Astrocyte of the spinal cord (primary cell): ENCODE measurements at places on chromosomes 12 and 14.
A peak's percentile ranks its signal among the peaks of the same experiment; 100 is the strongest.

DNA sequence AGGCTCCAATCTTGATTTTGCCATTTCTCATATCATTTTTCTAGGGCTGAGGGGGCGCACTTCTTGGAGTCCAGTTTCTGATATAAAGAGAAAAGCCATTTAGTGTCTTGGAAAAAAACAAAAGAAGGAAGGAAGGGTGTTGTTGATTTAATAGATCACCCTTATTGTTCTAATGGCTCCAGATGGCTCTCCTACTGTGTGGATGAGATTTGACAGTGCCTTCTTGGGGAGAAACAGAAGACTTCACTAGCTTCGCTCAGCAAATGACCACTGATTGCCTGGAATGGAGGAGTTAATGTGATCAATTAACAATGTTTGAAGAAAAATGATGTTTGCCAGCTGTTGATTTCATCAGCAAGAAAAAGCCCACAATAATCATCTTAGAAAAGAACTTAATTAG is 216.2 kb downstream of the APAF1 start:
- DNase-seq = no peak

DNA sequence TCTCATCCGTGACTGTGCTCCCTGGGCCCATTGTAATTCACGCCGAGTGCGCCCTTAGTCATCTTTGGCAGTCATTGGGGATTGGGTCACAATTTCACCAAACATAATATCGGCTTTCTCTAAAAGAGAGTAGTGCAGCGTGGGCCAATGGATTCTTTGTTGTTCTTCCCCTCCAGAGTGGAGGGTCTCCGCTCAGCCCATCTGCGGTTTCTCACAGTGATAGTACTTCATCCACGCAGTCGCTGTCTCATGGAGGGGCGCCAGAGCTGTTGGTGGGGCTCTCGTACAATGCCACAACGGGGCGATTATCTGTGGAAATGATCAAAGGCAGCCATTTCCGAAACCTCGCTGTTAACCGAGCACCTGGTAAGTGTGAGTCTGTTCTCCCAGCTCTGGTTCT is 321.8 kb downstream of the SNAPC1 start:
- DNase-seq = no peak

- DNase-seq = no peak
Measured at GRCh38 chr14:75570797-75571196, 7.6 kb upstream of the FLVCR2 start.

DNA sequence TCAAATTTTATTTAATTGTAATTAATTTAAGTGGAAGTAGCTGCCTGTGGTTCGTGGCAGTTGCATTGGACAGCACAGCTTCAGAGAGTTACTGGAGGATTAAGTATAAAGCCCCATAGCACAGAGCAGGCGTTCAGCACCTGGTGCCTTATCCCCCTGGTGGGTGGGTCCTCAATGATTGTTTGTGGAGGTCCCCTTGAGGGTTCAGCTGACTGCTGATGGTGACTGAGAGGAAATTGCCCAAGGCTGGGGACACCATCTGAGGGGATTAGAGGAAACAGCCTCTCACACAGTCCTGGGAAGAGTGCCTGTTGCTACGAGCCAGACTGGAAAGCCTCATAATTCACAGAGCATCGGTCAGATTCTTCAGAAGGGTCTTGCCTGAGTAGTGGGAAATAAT is 83.4 kb upstream of the NOS1 start:
- DNase-seq = no peak

DNA sequence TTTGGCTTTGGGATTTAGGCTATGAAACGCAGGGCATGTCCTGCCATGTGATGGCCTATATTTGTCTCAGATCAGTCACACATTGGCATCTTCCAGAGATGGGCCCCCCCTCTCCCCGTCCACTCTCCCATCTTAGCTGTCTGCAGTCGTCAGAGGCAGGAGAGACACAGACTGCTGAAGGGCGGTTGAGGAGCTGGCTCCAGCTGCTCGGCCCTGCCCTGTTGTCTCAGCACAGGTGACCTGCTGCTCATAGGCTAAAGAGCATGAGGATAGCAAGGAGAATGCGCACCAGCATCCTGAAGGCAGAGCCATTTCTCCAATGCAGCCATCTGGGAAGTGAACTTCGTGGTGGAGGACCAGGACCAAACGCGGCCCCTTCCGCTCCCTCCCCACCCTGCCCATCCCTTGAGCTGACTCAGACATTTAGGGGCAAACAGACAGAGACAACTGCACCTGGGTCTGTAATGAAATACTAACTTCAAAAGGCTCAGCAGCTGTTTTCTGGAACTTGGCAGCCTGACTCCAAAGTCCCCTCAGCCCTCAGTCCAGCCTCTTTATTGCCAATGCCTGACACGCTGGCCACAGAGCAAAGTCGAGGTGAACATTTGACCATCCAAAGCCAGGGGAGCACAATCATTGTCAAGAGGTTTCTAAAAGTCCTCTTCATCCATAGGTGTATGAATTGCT is 22.3 kb downstream of the FZD10 start:
- DNase-seq = no peak

- DNase-seq = peak; percentile 48
Measured at GRCh38 chr14:102827716-102828115, 50.5 kb downstream of the TRAF3 start.

DNA sequence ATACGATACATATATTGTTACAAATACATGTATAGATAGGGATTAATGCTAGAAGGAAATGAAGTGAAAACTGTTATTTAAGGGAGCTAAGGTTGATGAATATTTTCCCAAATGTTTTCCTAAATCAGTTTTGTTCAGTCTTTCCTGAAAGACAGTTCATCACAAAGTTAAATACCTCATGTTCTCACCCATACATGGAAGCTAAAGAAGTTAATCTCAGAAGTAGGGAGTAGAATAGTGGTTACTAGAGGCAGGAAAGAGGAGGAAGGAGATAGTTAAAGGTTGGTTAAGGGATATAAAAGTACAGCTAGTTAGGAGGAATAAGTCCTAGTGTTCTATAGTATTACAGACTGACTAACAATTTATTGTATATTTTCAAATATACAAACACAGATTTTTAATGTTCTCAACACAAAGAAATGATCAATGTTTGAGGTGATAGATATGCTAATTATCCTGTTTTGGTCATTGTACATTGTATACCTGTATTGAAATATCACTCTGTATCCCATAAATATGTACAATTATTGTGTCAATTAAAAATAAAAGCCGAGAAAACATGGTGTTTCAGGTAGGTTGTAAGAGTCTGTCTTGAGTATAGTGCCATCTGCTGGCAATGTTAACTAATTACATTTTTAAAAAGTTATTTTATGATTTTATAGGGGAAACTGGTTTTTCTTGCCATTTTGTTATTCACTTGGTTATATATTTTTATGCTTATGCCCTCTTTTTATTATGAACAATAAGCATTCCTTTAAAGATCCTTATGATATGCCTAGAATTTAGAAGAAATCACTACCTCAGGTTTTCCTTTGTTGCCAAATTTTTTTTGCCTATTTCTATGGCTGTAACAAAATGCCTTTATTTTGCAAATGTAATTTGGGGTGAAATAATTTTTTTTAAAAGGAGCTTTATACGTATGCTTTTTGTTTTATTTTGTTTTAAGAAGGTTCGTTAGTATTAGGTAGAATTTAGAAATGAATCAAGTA is 26.9 kb downstream of the ZDHHC17 start:
- peak; percentile 27 for DNase-seq

GRCh38 chr12:24482882-24483604 is 465.9 kb downstream of the BCAT1 start:
- DNase-seq = no peak

GRCh38 chr14:74380172-74380571 is 31.9 kb downstream of the VRTN start:
- DNase-seq = no peak

- no peak for DNase-seq
Measured at GRCh38 chr14:98035396-98035795, 1236.6 kb downstream of the BCL11B start.

DNA sequence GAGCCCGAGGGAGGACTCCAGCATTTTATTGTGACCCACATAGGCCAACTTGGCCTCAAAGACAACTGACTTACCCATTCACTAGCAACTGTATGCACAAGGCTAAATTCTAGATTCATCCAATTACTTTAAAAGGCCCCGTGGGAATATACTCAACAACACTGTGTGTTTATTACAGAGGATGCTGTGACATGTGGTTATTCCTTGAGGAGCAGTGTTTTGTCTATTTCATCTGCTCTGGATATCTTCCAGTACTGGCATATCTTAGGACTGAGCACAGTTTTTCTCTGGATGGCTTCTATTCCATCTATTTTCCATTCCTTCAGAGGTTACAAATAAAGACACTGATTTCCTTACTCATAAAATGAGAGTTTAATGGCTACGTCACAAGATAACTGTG is 87.2 kb upstream of the KRAS start:
- DNase-seq = no peak

- DNase-seq = peak; percentile 77
Measured at GRCh38 chr12:19710811-19711793, 271.8 kb downstream of the AEBP2 start.

DNA sequence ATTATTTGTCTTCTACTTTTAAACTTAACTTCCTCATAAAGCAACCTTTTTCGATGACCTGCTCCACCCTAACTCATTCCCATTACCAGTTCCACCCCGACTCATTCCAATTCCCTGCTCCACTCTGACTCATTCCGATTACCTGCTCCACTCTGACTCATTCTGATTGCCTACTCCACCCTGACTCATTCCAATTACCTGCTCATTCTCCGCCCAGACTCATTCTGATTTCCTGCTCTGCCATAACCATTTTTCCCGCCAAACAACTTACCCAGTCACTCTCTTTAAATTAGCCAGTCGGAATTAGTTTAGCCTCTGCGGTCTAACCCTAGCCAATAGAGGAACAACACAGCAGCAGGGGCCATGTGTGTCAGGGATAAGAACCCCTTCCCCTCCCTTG is 249.1 kb downstream of the DPY19L2 start:
- DNase-seq = no peak

GRCh38 chr12:102095677-102096263 is 24.1 kb downstream of the NUP37 start:
- peak; percentile 31 for DNase-seq

GRCh38 chr12:53200107-53200457 is 7.0 kb downstream of the ITGB7 start:
- no peak for DNase-seq

DNA sequence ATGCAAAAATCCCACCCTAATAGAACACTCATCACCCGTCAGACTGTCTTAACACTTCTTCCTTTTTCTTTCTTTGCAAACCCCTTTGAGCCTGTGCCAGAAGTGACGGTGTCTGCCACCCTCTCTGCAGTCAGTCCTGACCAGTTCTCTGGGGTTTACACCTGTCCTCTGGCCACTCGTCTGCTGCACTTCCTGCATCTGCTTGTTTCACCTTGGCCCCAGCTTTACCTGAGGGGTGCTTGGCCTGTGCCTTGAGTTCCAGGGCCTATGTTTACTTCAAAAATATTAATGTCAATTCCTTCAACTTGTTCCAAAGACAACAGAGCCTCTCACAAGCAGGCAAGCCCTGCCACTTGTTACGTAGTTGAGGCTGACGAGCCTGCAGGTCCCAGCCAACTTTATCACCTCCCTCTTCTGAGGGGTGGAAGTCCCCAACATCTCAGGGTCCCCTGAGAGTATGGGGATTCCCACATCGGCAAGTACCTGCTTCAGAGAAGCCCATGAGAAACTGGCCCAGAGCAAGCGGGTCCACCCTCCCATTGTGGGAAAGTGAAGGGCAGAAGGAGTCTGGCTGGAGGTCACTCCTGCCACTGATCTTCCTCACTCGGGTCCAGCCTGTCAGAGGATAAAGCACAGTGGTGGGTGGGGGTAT is 205.4 kb downstream of the DAD1 start:
- no peak for DNase-seq

GRCh38 chr14:101451166-101451565 is 110.1 kb upstream of the DIO3 start:
- DNase-seq = no peak

DNA sequence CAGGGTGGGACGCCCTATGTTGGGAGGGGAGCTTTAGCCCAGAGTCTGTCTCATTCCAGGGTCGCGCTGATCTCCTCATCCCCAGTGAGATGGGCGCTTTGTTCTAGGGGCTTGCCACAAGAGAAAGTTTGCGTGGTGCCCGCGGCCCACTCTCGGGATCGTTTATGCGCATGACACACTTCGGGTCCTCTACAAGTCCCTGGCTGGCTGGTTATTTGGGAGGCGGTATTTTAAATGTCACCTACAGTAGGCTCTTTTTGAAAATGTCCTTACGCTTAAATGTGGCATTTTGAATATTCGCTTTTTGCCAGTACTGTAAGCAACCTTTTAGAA is 541 bp downstream of the GOLT1B start:
- peak; percentile 36 for DNase-seq

DNA sequence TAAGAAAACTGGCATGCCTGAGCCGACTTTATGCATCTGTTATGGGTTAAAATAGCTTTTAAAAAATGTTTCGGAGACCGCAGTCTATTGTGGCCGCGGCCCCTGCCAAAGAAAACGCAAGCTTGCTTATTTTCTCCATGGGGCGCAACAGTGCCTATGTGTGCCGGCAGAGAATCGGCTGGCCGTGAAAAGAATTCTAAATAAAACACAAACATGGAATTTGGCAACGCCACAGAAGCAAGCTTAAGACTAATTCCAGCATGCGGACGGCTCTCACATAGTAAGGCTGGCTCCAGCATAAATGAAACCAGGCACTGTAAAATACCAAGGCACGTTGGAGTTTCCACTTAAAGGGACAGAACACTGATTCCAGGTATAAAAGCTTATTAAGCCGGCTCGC is 56.7 kb downstream of the BCL11B start:
- DNase-seq = peak; percentile 97

GRCh38 chr12:95266254-95266653 is 48.6 kb downstream of the VEZT start:
- DNase-seq = no peak

GRCh38 chr12:76555797-76556196 is 3.8 kb downstream of the OSBPL8 start:
- no peak for DNase-seq

DNA sequence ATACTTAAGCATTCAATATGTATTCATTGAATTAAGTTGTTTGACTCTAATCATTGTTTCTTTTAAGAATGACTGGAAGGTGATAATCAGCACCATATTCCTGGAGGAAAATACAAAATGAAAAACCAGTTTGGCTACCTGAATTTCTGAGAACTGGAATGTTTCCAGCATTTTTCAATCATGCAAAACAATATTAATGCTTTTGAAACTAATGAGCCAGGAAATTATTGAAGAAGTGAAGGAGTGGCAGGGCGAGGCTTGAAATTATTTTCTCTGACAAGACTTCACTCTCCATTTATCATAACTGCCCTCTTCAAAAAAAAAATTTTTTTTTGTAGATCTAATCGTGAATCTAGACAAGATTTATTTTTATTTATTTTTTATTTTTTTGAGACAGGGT is 19.0 kb downstream of the TMEM19 start:
- DNase-seq = no peak

DNA sequence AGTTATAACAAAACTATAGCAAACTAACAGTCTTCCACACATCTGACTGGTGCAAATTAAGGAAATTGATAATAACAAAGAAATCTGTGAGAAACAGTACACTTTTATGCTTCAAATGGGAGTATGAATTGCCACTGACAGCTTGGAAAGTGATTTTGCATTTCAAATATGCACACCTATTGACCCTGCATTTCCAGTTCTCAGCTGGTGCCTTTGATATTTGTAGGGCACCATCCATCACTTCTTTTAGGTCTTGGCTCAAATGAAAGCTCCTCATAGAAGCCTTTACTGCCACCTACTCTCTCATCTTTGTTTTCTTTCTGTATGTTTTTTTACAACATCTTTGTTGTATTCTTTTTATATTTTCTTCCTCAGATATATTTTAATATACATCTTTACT is 125.1 kb downstream of the ST8SIA1 start:
- no peak for DNase-seq
